Pancreas (tissue), 10 donors: ENCODE measurements at places on chromosomes 11 and 22.

GRCh38 chr11:105124756-105125155, 14.8 kb downstream of the CARD18 start:
- H3K27me3 ChIP-seq = no peaks in the 10 kb centered on the region
- H3K4me3 ChIP-seq = no peak overlapping the region
- no peaks in the 10 kb centered on the region for H3K36me3 ChIP-seq
- DNase-seq = no peak

- peaks cover 23% of the 10 kb centered on the region for H3K4me1 ChIP-seq
- H3K27me3 ChIP-seq = no peaks in the 10 kb centered on the region
- H3K4me3 ChIP-seq = no peak overlapping the region
- peak; percentile 58 for DNase-seq
- peak overlapping the region; percentile 81 for H3K27ac ChIP-seq
- no peaks in the 10 kb centered on the region for H3K36me3 ChIP-seq
Observed at GRCh38 chr22:41288245-41288946, 2.4 kb upstream of the RANGAP1 start.

GRCh38 chr11:78063440-78064181, at the start of gene THRSP:
THRSP (plus strand) TSS chr11:78063861; CDS start chr11:78063882, 21 bp downstream.
- H3K27ac ChIP-seq = no peak within 1 kb of the TSS
- no peaks in the 10 kb centered on the region for H3K27me3 ChIP-seq
- H3K4me1 ChIP-seq = peaks cover 5% of the 10 kb centered on the region
- no peaks in the 10 kb centered on the region for H3K36me3 ChIP-seq
- no peak for DNase-seq
- H3K4me3 ChIP-seq = no peak within 1 kb of the TSS

DNA sequence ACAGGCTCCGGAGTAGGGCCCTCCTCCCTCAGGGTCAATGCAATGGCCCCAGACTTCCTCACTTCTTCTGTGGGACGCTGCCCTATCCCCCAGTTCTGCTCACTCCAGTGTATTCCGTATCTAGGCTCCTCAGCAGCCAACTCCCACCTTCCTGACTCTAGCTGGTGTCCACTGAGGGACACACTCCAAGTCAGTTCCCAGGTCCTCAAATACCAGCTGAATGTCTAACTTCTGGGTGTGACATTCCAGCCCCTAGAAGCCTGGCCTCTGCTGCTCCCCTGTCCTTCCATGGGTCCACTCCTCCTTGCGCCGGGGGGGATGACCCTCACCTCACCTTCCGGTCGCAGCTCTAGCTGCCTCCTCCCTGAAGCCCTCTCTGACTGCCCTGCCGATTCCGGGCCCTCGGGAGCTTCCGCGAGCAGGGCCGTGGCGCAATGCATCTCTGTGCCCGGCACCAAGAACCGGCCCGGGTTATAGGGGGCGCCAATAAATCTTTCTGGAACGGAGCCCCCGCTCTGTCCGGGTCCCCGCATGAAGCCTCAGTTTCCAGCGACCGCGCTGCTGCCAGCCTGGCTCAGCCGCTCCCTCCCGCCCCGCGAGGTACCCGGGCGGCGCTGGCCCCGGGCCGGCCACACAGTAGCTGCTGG, 15.4 kb downstream of the BAD start:
- H3K36me3 ChIP-seq = no peaks in the 10 kb centered on the region
- H3K4me1 ChIP-seq = peaks cover 14% of the 10 kb centered on the region
- H3K27ac ChIP-seq = peak overlapping the region; percentile 96
- H3K27me3 ChIP-seq = no peaks in the 10 kb centered on the region
- H3K4me3 ChIP-seq = peak overlapping the region; percentile 43

- H3K27ac ChIP-seq = no peak overlapping the region
- H3K27me3 ChIP-seq = no peaks in the 10 kb centered on the region
- H3K4me3 ChIP-seq = no peak overlapping the region
- no peaks in the 10 kb centered on the region for H3K36me3 ChIP-seq
Observed at GRCh38 chr11:61717286-61718033, 35.0 kb upstream of the MYRF start.

DNA sequence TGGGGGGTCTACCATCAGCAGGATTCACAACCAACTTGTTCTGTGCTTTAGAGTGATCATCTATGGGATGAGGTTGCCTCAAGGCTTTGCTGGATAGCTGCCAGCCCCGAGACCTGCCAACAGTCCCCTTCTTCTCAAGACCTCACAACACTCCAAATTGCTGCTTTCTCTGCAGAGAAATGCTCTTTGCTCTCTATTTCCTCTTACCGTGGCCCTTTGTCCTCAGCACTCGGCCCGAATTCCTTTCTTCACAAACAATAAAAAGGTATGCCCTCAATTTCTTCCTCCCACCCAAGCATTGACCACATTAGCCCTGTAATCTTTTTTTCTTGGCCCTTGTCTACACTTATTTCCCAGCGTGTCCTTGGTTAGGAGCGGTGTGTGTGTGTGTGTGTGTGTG, 147.4 kb upstream of the SNX19 start:
- no peak overlapping the region for H3K4me3 ChIP-seq
- H3K4me1 ChIP-seq = no peaks in the 10 kb centered on the region
- H3K27ac ChIP-seq = no peak overlapping the region
- no peak for DNase-seq
- H3K36me3 ChIP-seq = no peaks in the 10 kb centered on the region
- H3K27me3 ChIP-seq = no peaks in the 10 kb centered on the region

- no peak overlapping the region for H3K4me3 ChIP-seq
- no peaks in the 10 kb centered on the region for H3K4me1 ChIP-seq
- no peak overlapping the region for H3K27ac ChIP-seq
- peak; percentile 75 for DNase-seq
Observed at GRCh38 chr11:43267856-43268580, 43.8 kb upstream of the API5 start.

GRCh38 chr11:118895093-118896039, 11.7 kb downstream of the CXCR5 start:
- H3K27me3 ChIP-seq = no peaks in the 10 kb centered on the region
- H3K27ac ChIP-seq = no peak overlapping the region

DNA sequence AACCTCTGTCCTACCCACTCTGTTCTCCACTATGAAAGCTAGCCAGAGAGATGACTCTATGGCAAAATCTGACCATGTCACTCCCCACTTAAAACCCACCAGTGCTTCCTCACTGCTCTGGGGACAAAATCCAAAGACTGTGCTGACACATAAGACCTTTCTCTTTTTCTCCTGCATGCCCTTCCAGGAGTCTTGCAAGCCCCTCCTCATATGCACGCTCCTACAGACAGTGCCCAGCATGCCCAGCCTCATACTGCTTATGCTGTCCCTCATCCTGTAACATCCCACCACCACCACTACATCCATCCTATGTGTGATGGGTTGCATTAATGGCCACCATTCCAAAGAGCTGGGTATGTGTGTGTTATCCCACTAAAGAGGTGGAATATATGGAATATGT, 118.3 kb downstream of the BUD13 start:
- H3K4me3 ChIP-seq = no peak overlapping the region
- DNase-seq = no peak
- H3K36me3 ChIP-seq = no peaks in the 10 kb centered on the region
- no peaks in the 10 kb centered on the region for H3K4me1 ChIP-seq

DNA sequence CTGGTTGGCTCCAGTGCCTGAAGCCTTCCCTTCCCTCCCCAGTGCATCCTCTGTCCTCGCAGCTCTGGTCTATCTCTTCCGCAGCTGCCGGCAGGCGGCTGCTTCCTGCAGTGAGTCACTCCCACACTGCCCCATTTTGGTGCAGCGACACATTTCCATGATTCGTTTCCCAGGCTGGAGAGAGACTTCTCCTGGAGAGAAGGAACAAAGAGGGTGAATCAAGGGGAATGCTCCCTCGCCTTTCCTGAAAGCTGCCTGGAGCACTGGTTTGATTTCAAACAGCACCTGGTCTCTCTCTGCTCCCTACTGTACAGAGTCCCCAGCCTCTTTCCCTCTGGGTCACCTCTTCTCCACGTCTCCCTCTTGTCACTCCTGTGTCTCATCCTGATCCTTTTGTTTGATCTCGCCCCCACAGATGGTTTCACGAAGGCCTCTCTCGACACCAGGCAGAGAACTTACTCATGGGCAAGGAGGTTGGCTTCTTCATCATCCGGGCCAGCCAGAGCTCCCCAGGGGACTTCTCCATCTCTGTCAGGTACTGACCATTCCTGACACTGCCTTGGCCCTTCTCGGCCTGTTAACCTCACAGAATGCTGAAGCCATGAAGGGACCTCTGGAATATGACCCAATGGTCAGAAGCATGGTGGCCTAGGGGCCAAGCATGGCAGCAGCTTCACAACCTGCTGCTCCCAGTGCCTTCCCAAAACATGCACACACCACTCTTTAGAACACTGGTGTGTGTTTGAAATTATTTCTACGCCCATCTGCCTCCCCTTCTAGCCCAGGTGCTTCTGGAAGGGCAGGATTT, at the start of gene TMA7B:
Gene TMA7B, plus strand, starts transcription at position 758 of the 808 bp plus-strand sequence. CDS start 3,978 bp downstream, outside the sequence.
- no peak within 1 kb of the TSS for H3K27ac ChIP-seq
- no peaks in the 10 kb centered on the region for H3K4me1 ChIP-seq
- no peaks in the 10 kb centered on the region for H3K27me3 ChIP-seq
- DNase-seq = no peak
- no peaks in the 10 kb centered on the region for H3K36me3 ChIP-seq

DNA sequence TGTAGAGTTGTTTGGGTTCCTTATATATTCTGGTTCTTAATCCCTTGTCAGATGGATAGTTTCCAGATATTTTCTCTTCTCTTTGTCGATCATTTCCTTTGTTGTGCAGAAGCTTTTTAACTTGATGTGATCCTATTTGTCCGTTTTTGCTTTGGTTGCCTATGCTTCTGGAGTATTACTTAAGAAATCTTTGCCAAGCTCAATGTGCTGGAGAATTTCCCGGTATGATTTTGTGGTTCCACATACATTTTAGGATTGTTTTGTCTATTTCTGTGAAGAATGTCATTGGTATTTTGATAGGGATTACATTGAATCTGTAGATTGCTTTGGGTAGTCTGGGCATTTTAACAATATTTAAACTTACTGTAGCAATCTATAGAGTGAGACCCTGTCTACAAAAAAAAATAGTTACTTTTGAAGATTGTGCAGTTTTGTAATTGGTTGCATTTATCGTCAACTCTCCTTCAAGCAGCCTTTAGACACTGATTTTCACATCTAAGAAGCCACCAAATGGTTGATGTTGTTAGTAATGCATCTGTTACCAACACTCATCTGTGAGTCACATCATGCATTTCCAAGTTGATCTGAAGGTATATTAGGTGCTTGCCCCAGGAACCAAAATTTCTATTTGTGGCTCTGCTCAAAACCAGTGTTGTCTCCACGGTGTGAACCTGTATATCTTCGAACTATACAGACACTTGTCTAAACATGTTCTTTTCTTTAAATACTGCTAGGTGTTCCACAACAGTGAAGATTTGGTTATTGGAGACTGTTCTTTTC, 21.4 kb downstream of the XRCC6 start:
- H3K27ac ChIP-seq = no peak overlapping the region
- no peaks in the 10 kb centered on the region for H3K4me1 ChIP-seq
- H3K4me3 ChIP-seq = no peak overlapping the region
- H3K36me3 ChIP-seq = peaks cover 70% of the 10 kb centered on the region
- DNase-seq = no peak

- no peaks in the 10 kb centered on the region for H3K27me3 ChIP-seq
- no peaks in the 10 kb centered on the region for H3K36me3 ChIP-seq
- H3K27ac ChIP-seq = no peak overlapping the region
- DNase-seq = peak; percentile 10
- no peak overlapping the region for H3K4me3 ChIP-seq
Observed at GRCh38 chr11:31958076-31958735, 132.7 kb upstream of the RCN1 start.

GRCh38 chr22:29050457-29050856, 11.2 kb downstream of the C22orf31 start:
- no peak for DNase-seq
- H3K36me3 ChIP-seq = peaks cover 19% of the 10 kb centered on the region

DNA sequence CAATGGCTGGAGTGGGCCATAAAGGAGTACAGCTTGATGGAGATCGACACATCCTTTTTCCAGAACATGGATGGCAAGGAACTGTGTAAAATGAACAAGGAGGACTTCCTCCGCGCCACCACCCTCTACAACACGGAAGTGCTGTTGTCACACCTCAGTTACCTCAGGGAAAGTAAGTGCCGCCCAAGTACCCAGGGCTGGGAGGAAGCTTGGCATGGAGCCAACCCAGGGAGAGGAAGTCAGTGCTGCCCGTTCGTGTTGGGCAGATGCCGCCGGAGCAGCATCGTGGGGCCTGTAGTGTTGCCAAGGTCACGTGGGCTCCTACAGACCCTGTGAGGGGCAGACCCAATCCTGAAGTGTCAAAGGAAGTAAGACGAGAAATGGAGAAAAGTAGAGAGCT, 78.9 kb downstream of the FLI1 start:
- H3K4me3 ChIP-seq = no peak overlapping the region
- H3K36me3 ChIP-seq = no peaks in the 10 kb centered on the region
- peaks cover 7% of the 10 kb centered on the region for H3K4me1 ChIP-seq
- H3K27ac ChIP-seq = no peak overlapping the region

GRCh38 chr11:106714199-106714598, 304.1 kb downstream of the GUCY1A2 start:
- H3K27ac ChIP-seq = no peak overlapping the region
- no peaks in the 10 kb centered on the region for H3K27me3 ChIP-seq
- no peaks in the 10 kb centered on the region for H3K36me3 ChIP-seq
- peaks cover 14% of the 10 kb centered on the region for H3K4me1 ChIP-seq
- no peak for DNase-seq
- no peak overlapping the region for H3K4me3 ChIP-seq

DNA sequence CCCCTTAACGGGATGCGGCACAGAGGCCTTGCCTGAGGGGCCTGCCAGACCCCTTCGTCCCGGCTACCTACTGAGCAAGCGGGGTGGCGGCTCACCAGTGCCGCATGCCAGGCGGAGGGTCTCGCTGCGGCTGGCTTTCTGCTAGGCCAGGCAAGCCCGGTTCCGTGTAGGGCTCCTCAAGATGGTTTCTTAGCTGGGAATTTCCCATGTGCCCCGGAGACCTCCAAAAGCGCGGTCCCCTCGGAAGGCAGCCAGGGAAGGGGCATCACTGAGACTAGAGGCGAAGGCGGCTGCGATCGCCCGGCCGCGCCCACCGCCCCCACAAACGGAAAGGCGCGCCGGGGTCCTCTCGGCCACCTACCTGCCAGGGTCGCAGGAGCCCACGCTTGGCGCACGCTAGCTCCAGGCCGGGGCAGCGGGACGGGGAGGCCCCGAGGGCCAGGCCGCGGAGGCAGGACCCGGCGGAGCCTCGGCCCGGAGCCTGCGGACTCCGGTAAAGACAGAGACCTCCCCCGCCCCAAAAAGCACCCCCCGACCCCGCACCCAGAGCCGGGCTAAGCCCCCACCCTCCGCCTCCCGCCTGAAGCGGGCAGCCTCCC, 23.8 kb downstream of the MICAL3 start:
- H3K36me3 ChIP-seq = no peaks in the 10 kb centered on the region
- H3K27ac ChIP-seq = peak overlapping the region; percentile 89
- no peaks in the 10 kb centered on the region for H3K27me3 ChIP-seq
- peak overlapping the region; percentile 48 for H3K4me3 ChIP-seq
- H3K4me1 ChIP-seq = no peaks in the 10 kb centered on the region
- peak; percentile 44 for DNase-seq

- no peaks in the 10 kb centered on the region for H3K4me1 ChIP-seq
- H3K27me3 ChIP-seq = no peaks in the 10 kb centered on the region
- no peaks in the 10 kb centered on the region for H3K36me3 ChIP-seq
- DNase-seq = no peak
- H3K4me3 ChIP-seq = no peak overlapping the region
Observed at GRCh38 chr22:19708321-19709011, 5.8 kb upstream of the SEPTIN5 start.
